ENCODE measurements at places on chromosomes 16 and 17.

- DNase-seq: no peak
These were observed 43.3 kb downstream of the MGAT5B start for GRCh38 chr17:76911299-76912017.

- no peak for DNase-seq
These were observed 77.1 kb downstream of the USP31 start for GRCh38 chr16:23072084-23072599.

- no peak for DNase-seq
These were observed 11.2 kb upstream of the ORAI3 start for GRCh38 chr16:30937692-30938091.

GRCh38 chr17:72354071-72354470, 233.3 kb downstream of the SOX9 start:
- DNase-seq: no peak

GRCh38 chr16:72961115-72961832, 86.7 kb downstream of the ZFHX3 start:
- peak; percentile 94 for DNase-seq

- no peak for DNase-seq
These were observed 64.8 kb downstream of the TUBD1 start for GRCh38 chr17:59827721-59828477.

DNA sequence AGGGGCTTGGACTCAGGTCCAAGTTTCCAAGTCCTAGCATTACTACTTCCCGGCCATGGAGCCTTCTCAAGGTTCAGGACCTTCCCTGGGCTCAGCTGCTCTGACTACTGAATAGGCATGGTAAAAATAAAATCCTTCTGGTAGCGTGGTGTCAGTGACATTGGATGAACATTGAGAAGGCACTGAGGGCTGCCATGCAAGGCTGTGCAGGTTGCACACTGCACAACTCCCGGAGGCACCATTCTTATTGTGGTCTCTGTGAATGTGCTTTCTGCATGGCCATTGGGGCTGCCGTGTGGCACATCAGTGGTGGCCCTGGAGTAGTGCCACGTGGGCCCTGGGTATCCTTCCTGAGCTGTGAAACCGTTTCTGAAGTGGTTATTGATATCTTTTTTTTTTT, 250.2 kb upstream of the CIBAR2 start:
- no peak for DNase-seq

DNA sequence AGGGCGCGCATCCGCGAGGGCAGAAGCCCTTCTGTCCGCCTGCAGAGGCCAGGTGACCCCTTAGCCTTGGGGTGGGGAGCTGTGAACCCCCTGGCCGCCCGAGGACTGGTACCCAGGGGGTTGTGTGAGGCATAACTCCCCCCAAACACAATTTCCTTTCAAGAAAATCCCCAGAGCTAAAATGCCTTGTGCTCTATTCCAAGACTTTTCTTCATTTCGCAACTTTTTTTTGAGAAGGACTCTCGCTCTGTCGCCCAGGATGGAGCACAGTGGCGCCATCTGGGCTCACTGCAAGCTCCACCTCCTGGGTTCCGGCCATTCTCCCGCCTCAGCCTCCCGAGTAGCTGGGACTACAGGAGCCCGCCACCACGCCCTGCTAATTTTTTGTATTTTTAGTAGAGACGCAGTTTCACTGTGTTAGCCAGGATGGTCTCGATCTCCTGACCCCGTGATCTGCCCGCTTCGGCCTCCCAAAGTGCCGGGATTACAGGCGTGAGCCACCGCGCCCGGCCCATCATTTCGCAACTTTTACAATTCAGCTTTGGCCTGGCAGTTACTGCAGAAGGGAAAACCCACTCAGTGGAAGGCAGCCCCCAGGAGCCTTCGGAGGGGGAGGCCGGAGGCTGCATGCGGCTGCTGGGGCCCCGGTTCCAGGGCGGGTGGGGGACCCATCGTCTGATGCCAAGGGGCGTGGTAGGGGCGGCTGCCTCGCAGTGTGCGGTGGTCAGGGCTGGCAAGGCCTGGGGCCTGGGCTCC, 963 bp upstream of the APRT start:
- peak; percentile 50 for DNase-seq

- DNase-seq: no peak
These were observed 11.2 kb downstream of the CHD9NB start for GRCh38 chr16:53041320-53042051.

DNA sequence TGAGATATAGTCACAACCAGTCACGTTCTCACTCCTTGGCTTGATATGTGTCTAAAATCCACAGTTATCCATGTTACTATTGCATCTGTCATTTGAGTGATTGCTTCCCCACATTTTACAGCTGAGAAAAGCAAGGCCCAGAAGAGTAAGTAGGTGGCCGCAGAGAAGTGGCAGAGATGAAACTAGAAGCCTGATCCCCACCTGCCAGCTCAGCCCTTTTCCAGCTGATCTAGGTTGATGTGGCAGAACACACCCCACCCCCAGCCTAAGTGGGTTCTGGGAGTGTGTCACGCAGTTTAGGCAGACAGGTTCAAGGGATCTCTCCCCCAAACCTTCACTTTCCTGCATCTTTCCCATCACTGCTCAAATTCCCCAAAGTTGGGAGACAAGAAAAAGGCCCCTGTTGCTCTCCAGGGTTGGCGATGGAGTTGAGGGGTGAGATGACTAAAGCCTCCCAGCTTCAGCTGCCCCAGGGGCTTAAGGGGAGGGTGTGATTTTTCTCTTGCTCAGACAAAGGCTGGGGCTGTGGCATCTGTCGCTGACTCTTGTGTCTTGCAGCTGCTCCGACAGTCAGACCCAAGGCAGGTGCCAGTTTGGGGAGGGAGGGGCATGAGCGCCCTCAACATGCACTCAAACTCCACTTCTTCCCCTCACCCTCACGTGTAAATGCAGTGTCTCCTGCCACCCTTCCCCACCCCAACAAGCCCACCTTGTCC, 48.9 kb upstream of the LHX1 start:
- DNase-seq: peak; percentile 92

DNA sequence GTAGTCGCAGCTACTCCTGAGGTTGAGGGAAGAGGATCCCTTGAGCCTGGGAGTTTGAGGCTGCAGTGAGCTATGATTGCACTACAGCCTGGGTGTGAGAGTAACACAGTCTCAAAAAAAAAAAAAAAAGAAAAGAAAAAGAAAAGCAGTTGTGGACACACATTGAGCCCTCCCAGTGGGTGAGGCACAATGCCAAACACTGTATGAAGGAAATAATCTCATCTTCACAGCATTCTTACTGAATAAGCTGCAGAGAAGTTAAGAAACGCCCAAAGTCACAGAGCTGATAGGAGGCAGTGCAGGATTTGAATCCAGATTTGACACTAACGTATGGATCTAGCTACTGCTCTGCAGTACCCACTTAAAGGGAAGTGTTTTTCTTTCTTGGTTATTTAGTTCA, 5.9 kb upstream of the LYZL6 start:
- DNase-seq: no peak

DNA sequence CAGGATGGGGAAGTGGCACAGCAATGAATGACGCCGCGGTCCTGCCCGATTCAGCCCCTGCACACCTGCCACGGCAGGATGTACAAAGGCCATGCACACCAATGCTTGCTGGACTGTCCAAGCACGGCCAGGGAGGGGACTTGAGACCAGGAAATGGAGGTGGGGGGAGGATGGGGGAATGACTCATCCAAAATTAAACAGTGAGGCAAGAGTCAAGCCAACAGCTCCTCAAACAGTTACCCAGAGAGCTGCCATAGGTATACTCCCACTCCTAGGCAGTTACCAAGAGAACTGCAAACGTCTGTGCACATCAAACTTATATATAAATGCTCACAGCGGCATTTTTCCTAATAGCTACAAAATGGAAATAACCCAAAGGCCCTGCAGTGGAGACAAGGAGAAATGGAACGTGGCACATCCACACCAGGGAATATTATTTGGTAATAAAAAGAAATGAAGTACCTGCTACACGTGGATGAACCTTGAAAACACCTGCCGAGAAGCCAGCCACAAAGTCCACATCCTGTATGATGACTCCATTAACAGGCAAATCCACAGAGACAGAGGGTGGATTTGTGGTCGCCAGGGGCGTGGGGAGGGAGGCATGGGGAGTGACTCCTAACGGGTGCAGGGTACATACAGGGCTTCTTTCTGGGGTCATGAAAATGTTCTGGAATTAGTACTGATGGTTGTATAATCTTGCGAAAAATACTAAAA, 54.1 kb downstream of the VAC14 start:
- no peak for DNase-seq

GRCh38 chr17:70308618-70309017, 139.3 kb downstream of the KCNJ2 start:
- no peak for DNase-seq

- no peak for DNase-seq
These were observed 14.1 kb downstream of the MAPT start for GRCh38 chr17:45908460-45908859.

DNA sequence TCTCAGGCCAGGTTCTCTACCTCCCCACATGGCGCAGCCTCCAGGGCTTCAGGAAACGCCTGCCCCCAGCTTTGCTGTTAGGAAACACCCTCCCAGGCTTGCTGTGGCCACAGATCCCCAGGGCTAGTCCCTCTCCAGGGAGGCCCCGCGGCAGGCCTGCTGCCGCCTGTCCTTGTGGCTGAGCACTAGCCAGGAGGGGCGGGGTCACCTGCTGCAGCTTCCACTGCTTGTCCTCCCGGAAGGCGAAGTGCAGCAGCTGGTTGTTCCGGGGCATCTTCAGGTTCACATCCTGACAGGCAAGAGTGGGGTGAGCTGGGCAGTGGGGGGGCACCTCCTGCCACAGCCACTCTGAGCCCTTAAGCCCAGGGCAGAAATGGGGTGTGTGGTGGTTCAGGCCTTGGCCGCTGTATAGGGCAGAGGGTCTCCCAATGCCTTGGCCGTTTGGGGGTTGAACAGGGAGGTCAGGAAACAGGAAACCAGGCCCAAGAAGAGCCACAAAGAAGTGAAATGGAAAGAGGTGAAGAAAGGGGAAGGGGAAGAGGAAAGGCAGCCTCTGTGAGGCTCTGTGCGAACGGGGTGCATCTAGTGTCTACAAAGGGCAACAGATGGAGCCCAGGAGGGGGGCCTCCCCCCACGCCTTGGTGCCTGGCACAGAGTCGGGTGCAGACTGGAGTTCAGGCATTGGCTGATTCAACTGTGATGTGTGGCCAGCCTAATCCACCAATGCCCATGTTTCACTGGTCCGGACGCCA, 2.0 kb downstream of the ROGDI start:
- no peak for DNase-seq

- no peak for DNase-seq
These were observed 5.3 kb downstream of the ANKRD11 start for GRCh38 chr16:89484923-89485679.

- DNase-seq: no peak
These were observed 4.9 kb downstream of the OR4D1 start for GRCh38 chr17:58153046-58153445.

DNA sequence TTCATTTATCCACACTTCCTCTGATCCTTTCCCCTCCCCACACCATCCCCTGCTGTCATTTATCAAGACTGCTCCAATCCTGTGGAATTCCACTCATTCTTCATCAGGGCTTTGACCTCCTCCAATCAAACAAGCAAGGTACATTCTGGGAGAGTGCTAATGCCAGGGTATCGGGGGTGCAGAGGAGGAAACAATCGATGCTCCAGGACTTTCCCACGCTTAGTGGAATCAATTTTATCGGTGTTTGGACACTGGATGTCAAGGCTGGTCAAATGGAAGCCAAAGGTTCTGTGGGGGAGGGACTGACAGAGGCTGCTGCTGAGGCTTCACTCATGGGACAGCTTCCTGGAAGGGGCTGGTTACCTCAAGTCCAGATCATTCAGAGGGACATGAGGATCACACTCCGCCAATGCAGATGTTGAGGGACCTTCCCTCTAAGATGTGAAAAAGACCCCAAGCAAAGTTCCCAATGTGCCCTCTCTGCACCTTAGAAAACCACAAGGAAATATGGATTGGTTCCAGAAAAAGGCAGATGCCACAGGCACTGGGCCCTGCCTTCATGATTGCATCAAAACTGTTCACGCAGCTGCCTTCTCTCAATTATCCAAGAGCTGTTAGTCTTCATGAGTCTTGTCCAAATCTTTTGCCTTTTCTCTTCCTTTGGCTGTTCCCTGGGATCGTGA, 44.7 kb upstream of the SOX9 start:
- DNase-seq: no peak

DNA sequence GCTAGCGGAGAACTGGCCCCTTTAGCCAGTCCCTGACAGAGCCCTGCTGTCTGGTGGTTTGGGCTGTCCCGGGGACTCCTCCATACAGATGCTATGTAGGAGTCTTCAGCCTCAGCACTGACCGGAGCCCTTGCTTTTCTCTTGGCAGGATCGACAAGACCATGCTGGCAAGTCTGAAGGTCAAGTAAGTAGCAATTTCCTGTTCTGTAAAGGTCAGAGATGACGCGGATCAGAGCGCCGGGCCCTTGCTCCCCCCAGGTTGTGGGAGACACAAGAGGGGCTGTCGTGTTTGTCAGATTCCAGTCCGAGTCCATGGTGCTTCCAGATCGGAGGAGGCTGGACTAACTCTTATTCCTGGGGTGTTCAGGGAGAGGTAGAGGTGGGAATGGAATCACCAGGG, 4.1 kb downstream of the RAP1GAP2 start:
- no peak for DNase-seq

- no peak for DNase-seq
These were observed 27.0 kb downstream of the CCR7 start for GRCh38 chr17:40538019-40538935.

DNA sequence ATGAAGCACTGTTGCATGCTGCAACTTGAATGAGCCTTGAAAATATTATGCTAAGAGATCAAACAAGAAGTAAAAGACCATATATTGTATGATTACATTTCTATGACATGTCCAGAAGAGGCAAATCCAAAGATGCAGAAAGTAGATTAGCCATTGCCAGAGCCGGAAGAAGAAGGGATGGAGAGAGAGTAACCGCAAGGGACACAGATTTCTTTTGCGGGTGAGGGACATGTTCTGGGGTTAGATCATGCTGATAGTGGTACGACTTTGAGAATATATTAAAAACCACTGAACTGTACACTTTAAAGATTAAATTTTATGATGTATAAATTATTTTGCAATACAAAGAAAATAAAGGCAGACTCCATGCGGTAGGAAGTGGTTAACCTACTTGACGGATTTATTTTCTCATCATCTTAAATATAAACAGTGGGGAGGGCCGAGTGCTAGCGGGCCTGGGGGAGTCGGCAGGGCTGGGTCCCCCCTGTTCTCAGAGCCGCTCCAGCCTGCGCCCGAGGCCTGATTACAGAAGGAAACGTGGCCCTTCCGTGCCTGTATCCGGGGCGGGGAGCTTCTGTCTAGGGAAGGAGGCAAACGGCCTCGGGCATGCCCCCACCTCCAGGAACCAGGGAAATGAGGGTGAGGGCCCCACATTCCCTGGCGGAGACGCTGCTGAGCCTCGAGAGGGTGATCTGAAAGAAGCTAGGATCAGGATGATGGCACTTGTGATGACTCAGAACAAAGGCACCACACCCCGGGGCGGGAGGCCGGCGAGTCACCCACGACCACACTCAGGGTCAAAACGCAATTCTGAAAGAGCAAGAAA, 48.0 kb downstream of the SHCBP1 start:
- no peak for DNase-seq

GRCh38 chr17:14444915-14445314, 144.0 kb downstream of the HS3ST3B1 start:
- DNase-seq: no peak

GRCh38 chr17:58338841-58339754, 10.5 kb upstream of the TSPOAP1 start:
- DNase-seq: no peak

Measured in NCI-H1436 (cell line).